ENCODE measurements at places on chromosomes 2 and 18. TPM values are rescaled to one million over a fixed set of nuclear protein-coding genes. Genes with fewer than 3 reads are reported as not detected.

Gene EHD3
- total RNA-seq: 5.2 TPM

Gene CFAP65
- not detected for total RNA-seq

Gene CCDC141
- total RNA-seq: 0.13 TPM

Gene ANKMY1
- total RNA-seq: 8.9 TPM

Gene TDRD15
- total RNA-seq: under 0.01 TPM

Gene SFT2D3
- total RNA-seq: 4.9 TPM

Gene TBR1
- under 0.01 TPM for total RNA-seq

Gene UPP2
- not detected for total RNA-seq

Measured in thoracic aorta endothelial cell (primary cell).